ENCODE measurements at places on chromosomes 12 and 14.

DNA sequence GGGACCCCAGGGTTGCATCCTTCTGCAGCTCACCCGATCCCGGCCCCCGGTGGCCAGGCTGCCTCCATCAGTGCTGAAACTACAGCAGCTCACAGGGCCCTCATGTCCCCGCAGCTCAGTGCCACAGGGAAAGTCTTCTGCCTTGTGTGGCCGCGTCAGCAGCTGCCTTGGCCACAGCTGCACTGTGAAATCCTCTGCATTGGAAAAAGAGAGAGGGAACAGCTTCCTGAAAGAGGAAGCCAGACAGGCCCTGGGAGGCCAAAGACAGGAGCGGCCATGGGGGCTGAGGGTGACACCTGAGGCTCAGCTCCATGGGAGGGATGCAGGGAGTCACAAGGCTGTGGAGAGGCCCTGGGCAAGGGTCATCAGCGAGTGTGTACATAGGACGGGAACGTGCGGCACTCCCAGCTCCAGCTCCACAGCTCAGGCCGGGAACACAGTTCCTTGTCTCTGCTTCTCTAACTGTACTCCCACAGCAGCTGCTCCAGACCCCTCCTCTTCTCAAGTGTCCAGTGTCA, 32.7 kb downstream of the PARP2 start:
- DNase-seq, result no peak

GRCh38 chr12:54300732-54301427, at the start of gene NFE2:
Gene NFE2, minus strand, starts transcription at chr12:54301015. Its CDS starts 5,767 bp downstream, at chr12:54295248.
- no peak for DNase-seq

GRCh38 chr12:97944576-97944975, 482.0 kb downstream of the RMST start:
- DNase-seq, result no peak

DNA sequence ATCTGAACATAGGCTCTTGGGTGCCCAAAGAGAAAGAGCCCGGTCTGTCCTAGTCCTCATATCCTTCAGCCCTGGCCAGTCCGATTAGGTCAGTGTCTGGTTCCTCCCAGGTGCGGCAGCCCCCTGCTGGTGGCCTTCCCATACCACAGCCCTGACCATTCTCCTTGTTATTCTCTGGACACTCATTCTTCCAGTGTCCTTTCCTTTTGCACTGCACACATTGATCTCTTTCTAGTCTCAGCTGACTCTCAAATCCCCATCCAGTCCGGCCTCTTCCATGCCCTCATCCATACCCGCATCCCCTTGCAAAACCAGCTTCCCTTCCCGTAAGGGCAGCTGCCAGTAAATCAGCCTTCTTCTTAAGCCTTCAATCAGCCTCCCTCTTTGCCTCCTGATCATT, 1316.3 kb downstream of the TMEM121 start:
- no peak for DNase-seq

DNA sequence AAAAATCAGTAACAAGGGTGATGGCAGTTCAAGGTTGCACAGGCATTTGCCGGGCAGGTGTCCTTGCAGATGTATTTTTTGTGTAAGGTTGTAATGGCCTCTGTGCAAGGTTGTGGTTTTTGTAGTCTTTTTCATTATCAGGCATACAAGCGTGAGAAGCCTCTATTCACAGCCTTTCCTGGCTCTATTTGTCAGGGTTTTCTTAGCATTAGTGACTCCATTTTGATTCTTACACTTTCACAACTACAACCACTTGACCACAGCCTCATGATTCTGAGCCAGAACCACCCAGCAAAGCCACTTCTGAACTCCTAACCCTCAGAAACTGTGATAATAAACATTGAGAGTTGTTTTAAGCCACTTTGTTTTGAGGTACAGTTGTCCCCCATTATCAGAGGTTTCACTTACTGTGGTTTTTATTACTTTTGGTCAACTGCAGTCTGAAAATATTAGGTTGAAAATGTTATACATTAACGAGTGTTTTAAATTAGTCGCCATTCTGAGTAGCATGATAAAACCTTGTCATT, 27.5 kb upstream of the CHGA start:
- DNase-seq, result no peak

- DNase-seq, result no peak
Observed at GRCh38 chr14:34165847-34166350, 215.0 kb upstream of the EGLN3 start.

- DNase-seq, result no peak
Observed at GRCh38 chr12:126419131-126419530, 1353.9 kb downstream of the AACS start.

DNA sequence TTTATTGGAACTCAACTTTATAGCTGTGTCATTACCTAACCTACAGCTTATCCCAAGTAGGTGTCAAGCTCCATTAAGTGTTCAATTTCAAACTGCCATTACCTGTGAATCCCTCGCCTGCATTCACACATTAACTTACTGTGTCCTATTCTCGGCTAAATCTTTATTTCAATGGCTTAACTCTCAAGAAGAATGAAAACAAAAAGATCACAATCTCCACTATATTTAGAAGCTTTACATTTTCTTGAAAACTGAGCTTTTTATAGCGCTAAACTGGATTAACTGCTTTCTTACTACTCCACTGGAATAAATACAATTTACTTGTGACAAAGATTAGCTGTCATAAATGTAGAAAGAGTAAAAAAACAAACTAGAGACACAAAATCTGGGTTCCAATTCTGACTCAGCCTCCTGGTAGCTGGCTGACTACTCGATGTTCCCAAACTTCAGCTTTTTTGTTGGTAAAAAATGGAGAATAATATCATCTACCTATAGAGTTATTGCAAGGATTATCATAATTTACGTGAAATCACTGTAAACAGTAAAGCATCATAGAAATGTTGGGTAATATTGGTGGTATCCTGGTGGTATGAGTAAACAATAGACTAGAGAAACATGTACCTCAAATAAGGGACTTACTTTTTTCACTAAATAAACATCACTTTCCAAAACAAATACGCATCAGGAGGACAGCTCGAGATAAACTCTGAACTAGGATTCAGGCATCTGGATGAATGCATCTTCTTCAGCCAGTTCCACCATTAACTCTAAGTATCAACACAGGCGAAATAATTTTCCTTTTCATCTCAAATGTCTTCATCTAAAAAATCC, 1.7 kb downstream of the RALGAPA1 start:
- DNase-seq, result no peak

DNA sequence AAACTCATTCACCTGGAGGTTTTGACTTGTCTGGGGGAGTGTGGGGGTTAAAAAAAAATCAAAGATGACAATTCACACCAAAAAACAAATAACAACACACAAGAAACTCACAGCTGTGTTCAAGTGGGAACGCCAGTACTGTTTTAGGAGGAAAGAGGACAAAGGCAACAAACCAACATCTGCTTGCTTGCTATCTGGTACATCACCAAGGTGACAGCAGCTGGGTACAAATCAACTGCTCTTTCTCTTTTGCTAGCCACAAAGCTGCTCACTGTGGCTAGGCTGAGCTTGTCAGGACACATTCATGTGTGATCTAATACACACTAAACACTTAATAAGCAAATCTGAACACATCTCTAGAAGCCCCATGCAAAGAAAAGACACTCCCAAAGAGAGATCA, 128.0 kb upstream of the RAP1B start:
- DNase-seq, result no peak

DNA sequence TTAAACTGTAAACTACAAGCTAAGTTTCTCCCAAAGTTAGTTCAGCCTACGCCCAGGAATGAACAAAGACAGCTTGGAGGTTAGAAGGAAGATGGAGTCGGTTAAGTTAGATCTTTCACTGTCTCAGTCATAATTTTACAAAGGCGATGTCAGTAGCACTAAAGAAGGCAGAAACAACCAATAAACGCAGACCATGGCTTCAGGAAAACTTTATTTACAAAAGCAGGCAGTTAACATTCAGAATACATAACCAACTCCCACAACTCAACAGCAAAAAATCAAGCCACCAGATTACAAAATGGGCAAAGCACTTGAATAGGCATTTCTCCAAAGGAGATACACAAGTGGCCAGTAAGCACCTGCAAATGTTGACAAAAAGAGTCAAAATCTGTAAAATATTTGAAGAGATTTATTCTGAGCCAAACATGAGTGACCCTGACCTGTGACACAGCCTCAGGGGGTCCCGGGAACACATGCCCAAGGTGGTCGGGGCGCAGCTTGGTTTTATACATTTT, 8.8 kb upstream of the ULK1 start:
- DNase-seq, result no peak

DNA sequence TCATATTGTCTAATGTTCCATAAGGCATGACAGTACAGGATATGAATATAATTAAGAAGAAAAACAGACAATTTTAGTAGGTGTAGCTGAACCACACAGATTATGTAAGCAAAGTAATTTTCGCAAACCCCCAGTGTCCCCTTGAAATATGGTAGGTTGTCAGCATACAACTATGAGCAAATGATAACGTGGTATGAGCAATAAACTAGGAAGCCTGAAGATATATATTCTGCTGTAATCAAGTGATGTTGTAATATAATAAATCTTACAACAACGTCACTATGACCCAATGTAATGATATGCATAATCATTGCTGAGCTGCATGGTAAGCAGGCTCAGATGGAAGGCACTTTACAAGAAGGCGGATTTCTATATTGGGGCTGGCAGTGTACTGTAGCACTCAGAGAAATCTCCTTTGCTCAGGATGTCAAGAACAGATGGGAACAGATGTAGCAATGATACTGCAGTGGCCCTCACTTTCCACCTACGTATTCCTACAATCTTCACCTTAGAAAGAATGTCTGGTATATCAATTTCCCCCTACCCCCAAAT, 47.8 kb upstream of the MYF6 start:
- DNase-seq, result no peak

DNA sequence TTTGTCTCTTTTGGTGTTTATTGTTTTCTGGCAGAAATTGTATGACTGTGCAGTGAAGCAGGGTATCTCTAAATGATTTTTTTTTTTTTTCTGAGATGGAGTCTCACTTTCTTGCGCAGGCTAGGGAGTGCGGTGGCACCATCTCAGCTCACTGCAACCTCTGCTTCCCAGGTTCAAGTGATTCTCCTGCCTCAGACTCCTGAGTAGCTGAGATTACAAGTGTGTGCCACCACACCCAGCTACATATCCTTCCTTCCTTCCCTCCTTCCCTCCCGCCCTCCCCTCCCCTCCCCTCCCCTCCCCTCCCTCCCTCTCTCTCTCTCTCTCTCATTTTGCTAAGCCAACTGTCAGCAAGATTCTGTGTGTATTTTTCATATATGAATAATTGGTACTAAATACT, 94.4 kb downstream of the PPHLN1 start:
- DNase-seq, result no peak

GRCh38 chr12:2335109-2335508, 282.3 kb downstream of the CACNA1C start:
- DNase-seq, result no peak

DNA sequence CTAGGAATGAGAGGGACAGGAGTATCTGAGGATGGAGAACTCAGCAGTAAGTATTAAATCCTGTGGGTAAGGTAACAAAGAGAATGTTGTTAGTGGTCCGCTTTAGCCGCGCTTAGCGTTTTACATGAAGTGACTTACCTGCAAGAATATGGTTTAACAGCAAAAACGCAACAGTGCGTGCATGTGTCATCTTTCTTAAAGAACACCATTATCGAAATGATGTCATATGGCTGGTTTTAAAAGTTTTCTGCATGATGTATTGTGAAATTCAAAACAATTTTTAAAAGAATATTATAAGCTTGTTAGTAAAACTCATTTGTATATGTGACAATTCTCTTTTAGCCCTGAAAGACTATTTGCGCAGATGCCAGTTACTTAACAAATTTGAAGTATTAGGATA, 1.7 kb downstream of the LEMD3 start:
- no peak for DNase-seq

DNA sequence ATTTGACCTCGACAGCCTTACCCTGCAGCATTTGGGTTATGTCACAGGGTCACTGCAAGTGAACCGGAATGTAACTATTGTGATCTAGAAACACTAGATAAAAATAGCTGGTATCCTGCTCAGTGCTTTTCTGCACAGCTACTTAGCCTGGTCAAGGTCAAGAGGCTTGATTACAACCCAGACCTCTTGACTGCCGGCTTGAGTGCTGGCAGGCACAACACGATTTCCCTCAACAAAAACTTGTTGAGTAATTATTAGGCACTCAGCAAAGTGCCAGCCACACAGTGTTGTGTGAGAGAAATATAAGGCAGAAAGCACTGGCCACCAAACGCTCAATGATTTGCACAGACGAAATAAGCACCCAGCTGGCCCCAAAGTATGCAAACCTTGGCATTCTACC, 156.7 kb downstream of the NUAK1 start:
- no peak for DNase-seq

GRCh38 chr12:29895966-29896365, 112.2 kb upstream of the TMTC1 start:
- DNase-seq, result no peak

GRCh38 chr14:103207388-103208072, 84.3 kb downstream of the TNFAIP2 start:
- DNase-seq, result no peak

GRCh38 chr12:23561364-23562345, 387.8 kb downstream of the SOX5 start:
- no peak for DNase-seq

- no peak for DNase-seq
Observed at GRCh38 chr12:131330106-131330815, 376.6 kb downstream of the ADGRD1 start.

Data from coronary artery (tissue), 2 donors.